ENCODE measurements at places on chromosomes 16 and 17. TPM values are rescaled to one million over a fixed set of nuclear protein-coding genes. Genes with fewer than 3 reads are reported as not detected.

DNA sequence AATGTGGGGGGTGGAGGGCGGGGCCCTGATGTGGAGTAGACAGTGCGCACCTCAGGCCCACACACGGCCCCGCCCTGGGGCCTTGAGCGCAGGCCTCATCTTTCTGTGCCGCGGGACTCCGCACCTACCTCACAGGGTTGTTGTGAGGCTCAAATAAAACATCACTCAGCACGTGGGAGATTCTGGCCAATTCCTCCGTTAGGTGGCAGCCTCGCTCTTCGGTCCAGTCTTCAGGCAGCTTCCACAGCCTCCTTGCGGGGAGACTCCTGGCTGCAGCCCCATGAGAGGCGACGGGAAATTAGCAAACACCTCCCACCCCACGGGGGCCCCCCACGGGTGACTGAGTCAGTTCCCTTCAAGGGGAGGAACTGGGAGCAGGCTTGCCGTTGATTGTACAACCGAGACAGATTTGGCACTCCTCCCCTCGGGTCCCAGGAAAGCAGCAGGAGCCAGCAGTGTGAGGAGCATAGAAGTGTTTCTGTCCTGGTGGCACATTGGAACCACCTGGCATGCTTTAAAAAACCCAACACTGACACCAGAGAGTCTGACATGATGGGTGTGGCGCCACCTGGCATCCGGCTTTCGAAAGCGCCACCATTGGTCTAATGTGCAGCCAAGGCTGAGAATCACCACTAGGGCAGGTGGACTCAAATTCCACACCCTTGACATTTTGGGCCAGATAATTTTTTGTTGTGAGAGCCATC is 7.6 kb downstream of the MRM1 start:
- peak; percentile 68 for DNase-seq

DNA sequence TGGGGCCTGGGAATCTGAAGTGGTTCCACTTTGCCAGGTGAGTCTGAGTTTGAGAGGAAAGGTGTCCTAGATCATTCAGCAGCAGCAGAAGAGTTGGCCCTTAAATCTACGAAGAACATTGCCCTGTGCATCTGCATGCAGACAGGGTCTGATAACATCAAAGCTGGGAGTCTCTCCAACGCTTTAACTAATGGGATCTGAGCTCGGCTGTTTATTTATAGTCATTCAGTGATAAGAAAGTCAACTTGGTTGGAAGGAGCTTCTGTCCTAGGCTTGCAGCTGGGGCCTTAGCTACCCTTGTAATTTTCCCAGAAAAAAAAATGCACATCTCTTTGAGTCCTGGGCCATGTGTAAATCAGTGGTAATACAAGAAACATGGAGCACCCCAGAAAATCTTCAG is 418.0 kb upstream of the HSBP1 start:
- no peak for DNase-seq

DNA sequence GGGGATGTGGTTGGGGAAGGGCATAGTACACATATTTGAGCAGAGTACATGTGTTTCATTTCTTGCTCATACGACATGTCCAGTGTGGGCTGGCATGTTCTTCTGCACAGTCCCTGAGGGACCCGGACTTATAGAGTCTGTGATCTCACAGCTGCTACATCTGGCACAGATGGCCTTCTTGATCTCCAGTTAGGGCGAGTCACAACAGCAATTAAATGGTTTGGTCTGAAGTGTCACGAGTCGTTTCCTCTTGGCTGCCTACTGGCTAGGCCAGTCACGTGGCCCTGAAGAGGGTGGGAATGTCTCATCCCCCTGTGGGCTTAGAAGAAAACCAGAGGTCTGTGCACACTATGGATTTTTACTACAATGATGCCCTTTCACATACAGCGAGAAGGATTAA is 443.6 kb downstream of the WWOX start:
- no peak for DNase-seq

- DNase-seq = peak; percentile 6
Observed at GRCh38 chr17:9959377-9959981, 54.4 kb upstream of the RCVRN start.

GRCh38 chr16:617855-618254 is 12.9 kb upstream of the WFIKKN1 start:
- DNase-seq = no peak

DNA sequence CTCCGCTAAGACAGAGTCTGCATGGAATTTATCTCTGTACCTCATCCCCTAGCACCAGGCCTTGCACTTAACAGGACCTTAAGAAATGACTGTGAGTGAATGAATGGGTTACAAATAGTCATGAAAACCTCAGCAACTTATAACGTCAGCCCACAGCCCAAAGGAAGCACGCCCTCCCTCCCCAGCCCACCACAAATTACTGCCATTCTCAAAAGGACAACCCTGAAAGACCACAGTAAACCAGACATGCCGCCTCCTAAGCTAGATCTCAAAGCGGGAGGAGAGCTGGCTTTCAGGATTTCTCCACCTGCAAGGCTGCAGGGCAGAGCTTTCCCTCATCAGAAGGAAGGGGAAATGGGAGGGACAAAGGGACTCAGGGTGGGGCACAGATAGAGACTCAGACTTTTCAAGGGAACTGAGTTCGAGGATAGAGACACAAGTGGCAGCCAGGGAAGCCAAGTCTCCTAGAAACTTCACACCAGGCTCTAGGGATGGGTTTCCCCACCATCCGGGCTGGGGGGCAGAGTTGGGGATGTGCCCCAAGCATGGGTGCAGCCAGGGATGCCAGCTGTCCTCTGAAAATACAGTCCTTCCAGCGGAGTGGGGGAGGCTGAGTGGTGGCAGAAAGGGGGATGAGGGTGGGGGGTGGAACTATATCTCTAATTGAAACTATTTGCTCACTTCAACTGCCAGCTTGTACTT is 56.7 kb downstream of the PLXDC1 start:
- DNase-seq = no peak

DNA sequence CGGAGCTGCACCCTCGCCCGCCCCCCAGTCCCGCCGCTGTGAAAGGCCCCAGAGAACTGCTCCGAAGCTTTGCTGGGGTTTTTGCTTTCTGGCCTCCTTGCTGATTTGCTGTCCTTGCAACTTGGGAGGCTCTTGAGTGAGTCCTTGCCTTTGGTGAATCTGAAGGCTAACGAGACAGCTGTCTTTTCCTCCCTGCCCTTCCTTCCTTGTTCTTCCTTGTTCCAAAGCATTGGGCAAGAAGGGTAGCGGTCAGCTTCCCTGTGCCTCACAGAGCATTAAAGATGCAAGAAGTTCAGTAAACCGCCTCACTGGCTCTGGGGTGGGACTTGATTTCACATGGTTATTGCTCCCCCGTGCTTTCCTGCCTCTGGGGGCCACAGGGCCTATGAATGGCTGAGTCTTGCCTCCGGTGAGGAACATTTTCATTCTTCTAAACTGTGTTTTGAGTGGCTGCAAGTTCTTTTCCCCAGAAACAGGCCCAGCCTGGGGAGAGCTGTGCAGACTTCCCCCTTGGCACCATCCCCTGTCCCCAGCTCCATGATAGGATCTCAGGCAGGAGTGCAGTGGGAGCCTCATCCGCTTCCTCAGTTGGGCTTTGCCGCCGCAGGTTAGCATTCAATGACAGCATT is 1.4 kb downstream of the YPEL2 start:
- DNase-seq = peak; percentile 35

DNA sequence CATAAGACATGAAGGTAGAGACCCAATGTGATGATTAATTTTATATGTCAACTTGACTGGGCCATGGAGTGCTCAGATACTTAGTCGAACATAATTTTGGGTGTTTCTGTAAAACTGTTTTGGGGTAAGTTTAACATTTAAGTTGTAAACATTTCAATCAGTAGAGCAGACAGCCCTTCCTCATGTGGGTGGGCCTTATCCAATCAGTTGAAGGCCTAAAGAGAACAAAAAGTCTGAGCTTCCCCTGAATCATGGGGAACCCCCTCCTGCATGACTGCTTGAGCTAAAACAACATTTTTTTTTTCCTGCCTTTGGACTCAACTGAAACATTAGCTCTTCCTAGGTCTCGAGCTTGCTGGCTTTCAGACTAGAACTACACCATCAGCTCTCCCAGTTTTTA is 327.3 kb upstream of the SOX9 start:
- no peak for DNase-seq

- DNase-seq = no peak
Observed at GRCh38 chr16:55439101-55439690, 39.8 kb upstream of the MMP2 start.

SLC9A5 gene
- 1.2 TPM for total RNA-seq

HOXB8 gene
- 4.1 TPM for total RNA-seq

KRT32 gene
- total RNA-seq = not detected

TBC1D24 gene
- 18.1 TPM for total RNA-seq
